Esophagus muscularis mucosa (tissue), 4 donors: ENCODE measurements at places on chromosomes 3 and 15. TPM values are rescaled to one million over a fixed set of nuclear protein-coding genes. Genes with fewer than 3 reads are reported as not detected.

ZKSCAN7 gene
- 3.6 TPM for total RNA-seq

CEP152 gene
- 10.1 TPM for total RNA-seq

- no peak overlapping the region for H3K4me3 ChIP-seq
- no peak overlapping the region for H3K27ac ChIP-seq
- H3K27me3 ChIP-seq: no peaks in the 10 kb centered on the region
- H3K36me3 ChIP-seq: no peaks in the 10 kb centered on the region
- no peak for DNase-seq
These were observed 72.8 kb downstream of the CD200R1L start for GRCh38 chr3:112773864-112774263.

- H3K27ac ChIP-seq: no peak overlapping the region
- no peak for DNase-seq
- no peaks in the 10 kb centered on the region for H3K36me3 ChIP-seq
- H3K4me3 ChIP-seq: no peak overlapping the region
These were observed 73.6 kb downstream of the EEFSEC start for GRCh38 chr3:128226795-128227395.

GRCh38 chr3:116517308-116517707 is 72.0 kb upstream of the LSAMP start:
- H3K27ac ChIP-seq: no peak overlapping the region
- H3K27me3 ChIP-seq: no peaks in the 10 kb centered on the region
- DNase-seq: no peak

DNA sequence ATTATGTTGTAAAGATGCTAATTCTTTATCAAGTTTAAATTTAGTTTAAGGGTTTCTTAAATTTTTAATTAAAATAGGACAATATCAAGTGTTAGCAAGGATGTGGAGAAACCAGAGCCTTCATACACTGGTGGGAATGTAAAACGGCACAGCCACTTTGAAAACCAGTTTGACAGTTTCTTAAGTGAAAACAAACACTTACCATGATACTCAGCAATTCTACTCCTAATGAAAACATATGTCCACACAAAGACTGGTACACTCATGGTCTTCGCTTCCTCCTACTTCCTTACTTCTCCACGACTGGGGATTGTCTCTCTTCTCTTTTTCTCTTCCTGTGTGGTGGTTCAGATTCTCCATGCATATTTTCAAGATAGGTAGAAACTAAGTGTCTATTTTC is 9.2 kb downstream of the SKIC8 start:
- no peak overlapping the region for H3K4me3 ChIP-seq
- peaks cover 32% of the 10 kb centered on the region for H3K36me3 ChIP-seq
- no peak for DNase-seq
- no peaks in the 10 kb centered on the region for H3K4me1 ChIP-seq

RETNLB gene
- total RNA-seq: not detected

- H3K27ac ChIP-seq: peak overlapping the region; percentile 13
- no peaks in the 10 kb centered on the region for H3K36me3 ChIP-seq
- H3K27me3 ChIP-seq: no peaks in the 10 kb centered on the region
- H3K4me3 ChIP-seq: no peak overlapping the region
- H3K4me1 ChIP-seq: peaks cover 9% of the 10 kb centered on the region
These were observed 38.9 kb downstream of the MDFIC2 start for GRCh38 chr3:70273492-70273891.

SLC28A1 gene
- 0.23 TPM for total RNA-seq

TKT gene
- total RNA-seq: 308 TPM

SLC30A4 gene
- total RNA-seq: 12.5 TPM

MYLK gene
- total RNA-seq: 1,983 TPM

- H3K27ac ChIP-seq: no peak overlapping the region
- no peaks in the 10 kb centered on the region for H3K36me3 ChIP-seq
- peaks cover 22% of the 10 kb centered on the region for H3K27me3 ChIP-seq
- H3K4me3 ChIP-seq: no peak overlapping the region
These were observed 5.9 kb downstream of the DUOX2 start for GRCh38 chr15:45107941-45108630.

- DNase-seq: no peak
- H3K27ac ChIP-seq: no peak overlapping the region
- H3K27me3 ChIP-seq: no peaks in the 10 kb centered on the region
- peaks cover 19% of the 10 kb centered on the region for H3K4me1 ChIP-seq
These were observed 12.2 kb upstream of the SYNM start for GRCh38 chr15:99092554-99093172.

DNA sequence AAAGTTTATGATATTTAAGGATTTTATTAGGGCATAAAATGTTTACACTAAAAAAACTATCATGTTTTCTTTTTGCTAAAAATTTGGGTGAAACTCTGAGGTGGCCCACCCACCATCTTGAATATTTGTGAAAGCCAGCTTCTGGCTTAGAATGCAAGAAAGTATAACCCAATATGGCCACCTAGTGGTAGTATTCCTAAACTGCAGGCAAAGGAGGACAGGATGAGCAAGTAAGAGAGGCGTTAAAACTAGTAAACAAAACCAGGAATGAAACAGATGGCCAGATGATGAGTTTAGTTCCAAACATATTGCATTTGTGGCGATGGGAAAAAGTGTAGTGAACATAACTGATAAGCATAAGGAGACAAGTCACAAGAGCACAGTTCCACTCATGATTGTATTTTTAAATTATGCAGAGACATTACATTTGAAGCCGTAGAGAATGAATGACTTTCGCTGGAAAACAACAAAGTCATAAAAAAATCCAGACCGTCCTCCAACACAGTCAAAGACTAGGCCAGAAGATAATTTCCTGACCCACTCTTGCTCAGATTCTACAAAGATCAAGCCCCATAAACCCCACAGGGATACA is 103.3 kb upstream of the PRTG start:
- H3K4me3 ChIP-seq: no peak overlapping the region
- no peak overlapping the region for H3K27ac ChIP-seq

- no peaks in the 10 kb centered on the region for H3K4me1 ChIP-seq
- no peaks in the 10 kb centered on the region for H3K27me3 ChIP-seq
- no peak for DNase-seq
- no peak overlapping the region for H3K27ac ChIP-seq
- no peak overlapping the region for H3K4me3 ChIP-seq
These were observed 18.4 kb downstream of the ILDR1 start for GRCh38 chr3:122003606-122004005.

TAGLN3 gene
- total RNA-seq: 4.0 TPM

DNA sequence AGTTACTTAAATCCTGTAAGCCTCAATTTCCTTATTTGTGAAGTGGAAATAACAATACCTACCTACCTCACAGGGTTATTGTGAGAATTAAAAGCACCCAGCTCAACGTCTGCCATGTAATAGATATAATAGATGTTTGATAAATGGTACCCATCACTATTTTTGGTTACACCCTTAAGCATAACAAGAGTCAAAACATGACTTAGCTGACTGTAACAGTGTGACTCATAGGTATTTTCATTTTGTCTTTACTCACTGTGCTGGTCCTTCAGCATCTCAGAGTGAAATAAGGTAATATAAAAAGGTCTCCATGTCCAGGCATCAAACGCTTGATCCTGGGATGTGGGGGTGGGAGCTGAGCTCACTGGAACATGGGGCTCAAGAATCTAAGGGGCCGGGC is 3.1 kb downstream of the CPLX3 start:
- H3K27ac ChIP-seq: no peak overlapping the region
- DNase-seq: no peak
- H3K27me3 ChIP-seq: no peaks in the 10 kb centered on the region
- no peak overlapping the region for H3K4me3 ChIP-seq
- H3K4me1 ChIP-seq: peaks cover 8% of the 10 kb centered on the region

DNA sequence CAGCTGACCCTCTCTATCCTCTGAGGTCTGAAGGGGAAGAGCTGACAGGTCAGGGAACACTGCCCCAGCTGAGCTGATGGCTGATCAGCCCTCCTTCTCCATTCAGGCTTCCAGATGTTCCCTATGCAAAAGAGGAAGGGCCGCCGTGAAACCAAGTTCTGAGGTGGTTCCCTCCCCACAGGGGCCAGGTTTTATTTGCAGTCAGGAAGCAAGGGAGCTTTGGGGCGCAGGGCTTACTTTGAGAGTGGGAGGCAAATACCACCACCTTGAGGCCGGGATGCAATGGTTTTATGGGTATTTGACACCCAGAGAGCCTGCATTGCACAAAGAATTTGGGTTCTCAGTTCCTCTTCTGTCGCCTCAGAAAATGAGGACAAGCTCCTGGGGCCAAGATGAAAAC is 186.9 kb downstream of the ARRDC4 start:
- no peak for DNase-seq
- no peaks in the 10 kb centered on the region for H3K27me3 ChIP-seq
- no peak overlapping the region for H3K27ac ChIP-seq
- no peaks in the 10 kb centered on the region for H3K4me1 ChIP-seq
- H3K36me3 ChIP-seq: no peaks in the 10 kb centered on the region

DNA sequence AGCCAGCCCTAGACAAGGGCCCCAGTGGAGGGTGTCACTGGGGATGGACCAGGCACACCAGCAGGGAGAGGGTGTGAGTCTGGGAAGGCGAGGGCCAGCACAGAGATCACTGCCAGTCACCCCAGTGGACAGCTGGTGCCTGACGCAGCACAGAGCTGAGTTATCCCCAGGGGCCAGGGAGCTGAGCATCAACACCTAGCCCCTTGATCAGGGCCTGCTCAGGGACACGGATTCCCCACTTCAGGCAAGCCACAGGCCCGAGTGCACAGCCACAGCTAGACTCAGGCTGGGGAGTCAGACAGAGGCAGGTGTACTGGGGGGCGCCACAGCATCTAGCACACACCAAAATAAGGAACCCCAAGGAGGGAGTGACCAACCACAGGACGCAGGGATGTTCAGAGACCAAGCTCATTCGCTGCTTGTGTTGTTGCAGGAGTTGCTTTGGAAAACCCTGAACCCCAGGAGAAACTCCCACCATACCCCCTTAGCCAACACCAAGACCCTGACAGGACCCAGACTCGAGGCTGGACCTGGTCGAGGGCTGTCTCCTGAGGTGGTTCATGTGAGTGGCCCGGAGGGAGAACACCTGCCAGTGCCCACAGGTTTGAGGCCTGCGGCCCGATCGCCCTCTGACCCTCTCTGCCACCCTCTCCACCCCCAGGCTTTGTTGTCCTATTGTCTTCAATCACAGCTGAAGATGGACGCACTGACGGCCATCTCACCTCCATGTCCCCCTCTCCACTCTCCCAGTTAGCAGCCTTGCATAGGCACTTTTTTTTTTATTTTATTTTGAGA is 146.8 kb downstream of the TPRA1 start:
- no peak overlapping the region for H3K27ac ChIP-seq
- H3K4me1 ChIP-seq: no peaks in the 10 kb centered on the region
- no peak overlapping the region for H3K4me3 ChIP-seq
- H3K27me3 ChIP-seq: peaks cover 26% of the 10 kb centered on the region
- no peak for DNase-seq

GRCh38 chr3:106329521-106329920 is 460.7 kb upstream of the CBLB start:
- no peak for DNase-seq
- no peak overlapping the region for H3K27ac ChIP-seq
- no peaks in the 10 kb centered on the region for H3K4me1 ChIP-seq

- no peaks in the 10 kb centered on the region for H3K36me3 ChIP-seq
- no peak for DNase-seq
- peaks cover 16% of the 10 kb centered on the region for H3K4me1 ChIP-seq
- H3K27ac ChIP-seq: no peak overlapping the region
These were observed 91.4 kb upstream of the LRIG1 start for GRCh38 chr3:66592016-66592761.

- H3K4me1 ChIP-seq: no peaks in the 10 kb centered on the region
- H3K4me3 ChIP-seq: no peak overlapping the region
- H3K27me3 ChIP-seq: peaks cover 8% of the 10 kb centered on the region
- no peak for DNase-seq
- H3K27ac ChIP-seq: no peak overlapping the region
These were observed 57.6 kb downstream of the CYP19A1 start for GRCh38 chr15:51280838-51281237.

GRCh38 chr15:63075984-63076713 is 33.6 kb downstream of the TPM1 start:
- no peaks in the 10 kb centered on the region for H3K27me3 ChIP-seq
- H3K36me3 ChIP-seq: peaks cover 20% of the 10 kb centered on the region
- H3K4me1 ChIP-seq: peaks cover 41% of the 10 kb centered on the region
- H3K27ac ChIP-seq: peak overlapping the region; percentile 82

HRG gene
- total RNA-seq: not detected

- H3K4me3 ChIP-seq: no peak overlapping the region
- peaks cover 100% of the 10 kb centered on the region for H3K4me1 ChIP-seq
- H3K36me3 ChIP-seq: no peaks in the 10 kb centered on the region
- H3K27ac ChIP-seq: peak overlapping the region; percentile 67
- H3K27me3 ChIP-seq: no peaks in the 10 kb centered on the region
These were observed 88.6 kb downstream of the LPP start for GRCh38 chr3:188242436-188243123.

TMEM108 gene
- total RNA-seq: 8.6 TPM

PPM1L gene
- total RNA-seq: 88.1 TPM

DNA sequence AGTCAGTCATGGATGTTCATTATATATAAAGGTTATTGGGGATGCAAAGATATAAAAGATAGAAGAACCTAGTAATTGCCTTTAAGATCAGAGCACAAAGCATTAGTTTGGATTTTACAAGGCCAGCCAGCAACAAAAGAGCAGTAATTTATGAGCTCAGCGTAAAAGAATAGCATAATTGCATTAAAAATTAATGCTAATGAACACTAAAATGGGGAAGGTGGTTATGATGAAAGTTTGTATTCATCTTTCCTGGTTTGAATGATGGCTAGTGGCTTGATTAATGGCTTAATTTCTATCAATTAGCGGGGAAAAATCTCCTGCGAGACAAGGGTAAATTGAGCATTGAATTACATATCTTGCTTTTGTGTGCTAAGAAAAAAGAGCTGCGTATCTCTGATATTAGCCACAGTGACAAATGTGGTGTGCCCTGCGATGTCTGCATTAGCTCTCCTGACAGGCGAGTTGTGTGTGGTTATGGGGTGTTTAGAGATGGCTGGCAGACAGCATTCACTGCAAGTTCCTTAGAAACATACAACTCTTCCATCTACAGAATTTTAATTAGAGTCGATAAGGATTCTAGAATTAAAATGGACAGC is 42.8 kb upstream of the MLF1 start:
- DNase-seq: no peak
- no peaks in the 10 kb centered on the region for H3K4me1 ChIP-seq

- no peaks in the 10 kb centered on the region for H3K27me3 ChIP-seq
- peaks cover 85% of the 10 kb centered on the region for H3K4me1 ChIP-seq
- H3K4me3 ChIP-seq: no peak overlapping the region
- H3K27ac ChIP-seq: peak overlapping the region; percentile 19
- H3K36me3 ChIP-seq: peaks cover 60% of the 10 kb centered on the region
- DNase-seq: no peak
These were observed 49.5 kb downstream of the CCDC12 start for GRCh38 chr3:46926871-46927717.

- no peak overlapping the region for H3K4me3 ChIP-seq
- H3K27me3 ChIP-seq: no peaks in the 10 kb centered on the region
- peak overlapping the region; percentile 56 for H3K27ac ChIP-seq
- H3K4me1 ChIP-seq: peaks cover 15% of the 10 kb centered on the region
- no peak for DNase-seq
These were observed 63.3 kb upstream of the RGMA start for GRCh38 chr15:93152360-93152759.

GRCh38 chr15:48493763-48494225 is 151.7 kb downstream of the FBN1 start:
- no peaks in the 10 kb centered on the region for H3K27me3 ChIP-seq
- DNase-seq: no peak
- H3K27ac ChIP-seq: peak overlapping the region; percentile 79
- H3K36me3 ChIP-seq: peaks cover 50% of the 10 kb centered on the region
- H3K4me3 ChIP-seq: no peak overlapping the region

GRCh38 chr15:85024509-85025336 is 43.1 kb downstream of the PDE8A start:
- no peaks in the 10 kb centered on the region for H3K36me3 ChIP-seq
- peaks cover 64% of the 10 kb centered on the region for H3K4me1 ChIP-seq
- no peaks in the 10 kb centered on the region for H3K27me3 ChIP-seq
- H3K27ac ChIP-seq: no peak overlapping the region
